ENCODE measurements at places on chromosomes 3 and 15.

DNA sequence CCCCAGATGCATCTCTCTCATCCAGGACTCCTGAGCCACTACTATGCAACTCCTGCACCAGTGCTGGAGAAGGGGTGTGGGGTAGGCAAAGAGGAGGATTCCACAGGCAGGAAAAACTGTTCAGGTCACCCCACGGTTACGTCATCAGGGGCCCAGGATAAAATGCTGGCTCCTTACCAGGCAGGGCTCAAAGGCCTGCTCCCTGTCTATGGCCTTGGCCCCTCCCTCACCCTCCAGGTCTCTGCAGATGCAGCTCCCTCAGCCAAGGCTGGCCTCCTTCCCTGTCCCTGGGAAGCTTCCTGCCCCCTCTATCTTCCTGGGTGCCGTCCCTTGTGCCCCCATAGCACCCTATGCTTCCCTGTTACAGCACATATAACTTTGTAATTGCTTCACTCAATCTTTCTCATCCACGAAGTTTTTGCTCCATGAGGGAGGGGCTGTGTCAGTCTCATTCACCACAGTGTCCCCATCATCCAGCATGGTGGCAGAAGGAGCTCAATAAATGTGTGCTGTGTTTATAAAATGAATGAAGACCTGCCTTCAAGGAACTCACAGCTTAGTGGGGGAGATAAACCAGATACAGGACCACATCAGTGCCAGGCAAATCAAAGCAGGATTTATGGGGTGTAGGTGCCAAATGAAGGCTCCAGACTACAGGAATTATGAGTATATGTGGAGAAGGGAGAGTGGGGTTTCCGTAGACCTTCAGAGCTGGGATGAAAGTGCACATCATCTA lies 18.6 kb downstream of the KBTBD13 start:
- no peak for DNase-seq

DNA sequence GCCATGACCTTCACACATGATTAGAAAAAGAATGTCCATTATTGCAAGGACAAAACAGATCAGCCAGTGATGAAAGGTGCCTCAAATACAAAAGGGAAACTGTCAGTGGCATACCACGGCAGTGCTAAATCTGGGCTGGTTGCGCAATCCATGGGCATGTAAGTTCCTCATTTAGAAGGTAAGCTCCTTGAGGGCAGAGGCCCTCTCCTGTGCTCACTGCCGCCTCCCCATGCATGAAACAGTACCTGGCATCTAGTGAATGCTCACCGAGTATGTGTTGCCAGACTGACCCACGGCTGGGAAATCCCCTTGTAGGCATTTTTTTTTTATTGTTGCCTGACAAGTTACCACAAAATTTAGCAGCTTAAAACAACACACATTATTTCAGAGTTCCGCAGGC lies 312.1 kb upstream of the CHRM5 start:
- DNase-seq = peak; percentile 62

- DNase-seq = no peak
Observed at GRCh38 chr15:59394166-59394661, 21.5 kb upstream of the MYO1E start.

DNA sequence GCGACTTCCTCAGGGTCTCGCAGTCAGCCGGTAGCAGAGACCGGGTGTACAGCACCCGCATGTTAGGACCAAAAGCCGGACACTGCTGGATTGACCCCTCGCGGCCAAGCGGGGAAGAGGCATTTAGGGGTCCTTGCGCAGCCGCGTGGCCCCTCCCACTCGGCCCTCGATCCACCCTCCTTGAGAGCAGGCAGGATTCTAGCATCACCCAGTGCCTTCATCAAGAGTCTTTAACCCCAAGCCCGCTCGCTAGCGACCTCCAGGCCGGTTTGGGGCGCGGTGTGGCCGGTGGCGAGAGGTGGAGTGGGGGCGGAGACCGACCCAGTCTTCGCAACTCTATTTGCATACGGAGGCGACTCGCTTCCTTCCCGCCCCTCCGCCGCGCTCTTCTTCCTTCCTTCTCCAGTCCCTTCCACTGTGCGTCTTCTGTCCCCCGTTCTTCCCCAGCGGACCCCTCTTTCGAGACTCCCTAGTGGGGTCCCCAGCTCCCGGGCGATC lies at the start of gene ST6GAL1:
Gene ST6GAL1 (plus strand): TSS at position 384 of the 498 bp plus-strand sequence. CDS start 112,178 bp downstream, outside the sequence.
- peak; percentile 57 for DNase-seq

GRCh38 chr3:128282380-128283196 lies 129.3 kb downstream of the EEFSEC start:
- no peak for DNase-seq

GRCh38 chr15:47717036-47717612 lies at the start of gene SEMA6D:
TSS of gene SEMA6D (plus strand) at chr15:47717505. CDS start at chr15:47759799, 42,294 bp downstream.
- no peak for DNase-seq

GRCh38 chr3:127440384-127440783 lies 150.1 kb downstream of the TPRA1 start:
- DNase-seq = no peak

DNA sequence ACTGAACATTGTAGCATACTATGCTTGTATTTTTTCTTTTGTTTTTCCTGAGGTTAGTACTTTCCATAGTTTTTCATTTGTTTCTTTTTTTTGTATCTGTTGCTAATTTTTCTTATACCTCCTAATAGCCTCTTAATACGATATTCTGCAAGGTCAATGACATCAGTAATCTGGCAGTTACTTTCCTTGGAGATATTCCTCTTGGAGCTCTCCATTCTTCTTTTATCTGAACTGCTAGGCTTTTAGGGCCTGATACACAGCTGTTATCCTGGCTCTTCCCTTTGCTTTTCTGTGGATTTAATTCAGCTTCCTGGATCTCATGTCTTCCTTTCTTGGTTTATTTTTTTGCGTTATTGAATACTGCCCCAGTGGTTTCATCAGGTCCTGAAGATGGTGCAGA lies 12.9 kb downstream of the ALPK3 start:
- no peak for DNase-seq
